Lower leg skin (tissue), 4 donors: ENCODE measurements at places on chromosomes 7 and 10.

GRCh38 chr7:20307119-20307518 is 23.6 kb upstream of the ITGB8 start:
- DNase-seq, result no peak

DNA sequence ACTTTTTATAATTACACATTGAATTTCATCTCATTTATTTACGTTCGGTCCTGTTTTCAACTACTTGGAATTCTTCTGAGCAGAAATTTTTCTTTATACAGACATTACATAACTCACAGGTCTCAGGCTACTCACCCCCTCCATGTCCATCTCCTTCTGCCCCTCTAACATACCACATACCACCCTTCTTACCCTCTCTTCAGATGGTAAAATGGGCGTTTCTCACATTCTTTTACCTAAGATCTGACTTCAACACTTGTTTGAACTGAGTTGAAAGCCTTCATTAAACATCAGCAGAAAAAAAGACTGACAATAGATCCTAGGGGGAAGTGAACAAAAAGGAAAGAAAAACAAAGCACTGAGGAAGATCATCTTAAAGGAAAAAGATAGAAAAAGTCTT is 309.7 kb downstream of the CTNNA3 start:
- DNase-seq, result no peak

- DNase-seq, result no peak
These were observed 69.7 kb upstream of the PLPP4 start for GRCh38 chr10:120387326-120387725.

GRCh38 chr10:78782441-78782840 is 286.3 kb upstream of the ZMIZ1 start:
- DNase-seq, result peak; percentile 76

GRCh38 chr10:127536972-127537760 is 11.9 kb upstream of the NPS start:
- no peak for DNase-seq

DNA sequence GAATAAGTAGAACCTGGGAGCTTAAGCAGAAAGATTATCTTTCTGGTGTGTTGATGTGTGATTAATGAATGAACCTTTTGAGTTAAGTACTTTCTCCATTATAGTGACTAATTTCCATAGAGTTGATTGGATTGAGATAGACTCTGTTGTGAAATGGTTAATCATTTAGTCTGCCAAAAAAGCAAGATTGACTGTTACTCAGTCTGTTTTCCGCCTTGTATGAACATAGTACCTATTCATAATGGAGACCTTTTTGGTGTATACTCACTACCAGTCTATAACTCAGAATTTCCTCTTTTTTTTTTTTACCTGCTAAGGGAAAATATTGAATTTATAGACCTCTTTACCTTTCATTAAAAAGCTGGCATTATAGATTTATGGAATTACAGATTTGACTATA is 14.4 kb upstream of the NPVF start:
- no peak for DNase-seq

GRCh38 chr7:25908154-25908949 is 243.6 kb upstream of the NFE2L3 start:
- no peak for DNase-seq

DNA sequence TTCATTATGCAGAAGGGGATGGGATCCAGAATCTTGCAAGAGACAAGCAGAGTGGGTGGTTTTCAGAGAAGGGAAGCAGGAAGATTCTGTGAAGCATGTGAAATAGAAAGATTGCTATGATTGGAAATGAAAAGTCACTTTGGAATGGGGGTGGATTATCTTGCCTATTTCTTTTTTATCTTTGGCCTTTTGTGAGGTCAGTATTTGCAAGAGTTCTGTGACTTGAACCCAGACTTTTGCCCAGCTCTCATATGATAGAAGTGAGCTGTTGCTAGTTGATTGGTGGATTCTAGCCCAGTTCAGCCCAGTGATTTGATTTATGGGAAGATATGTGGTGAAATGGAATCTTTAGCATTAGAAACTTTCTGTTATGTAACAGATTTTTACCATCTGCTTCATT is 17.1 kb downstream of the ENTPD7 start:
- no peak for DNase-seq

- peak; percentile 71 for DNase-seq
These were observed 2.2 kb upstream of the HSPB1 start for GRCh38 chr7:76300166-76300731.

GRCh38 chr10:11450427-11450826 is 161.0 kb downstream of the USP6NL start:
- DNase-seq, result no peak

DNA sequence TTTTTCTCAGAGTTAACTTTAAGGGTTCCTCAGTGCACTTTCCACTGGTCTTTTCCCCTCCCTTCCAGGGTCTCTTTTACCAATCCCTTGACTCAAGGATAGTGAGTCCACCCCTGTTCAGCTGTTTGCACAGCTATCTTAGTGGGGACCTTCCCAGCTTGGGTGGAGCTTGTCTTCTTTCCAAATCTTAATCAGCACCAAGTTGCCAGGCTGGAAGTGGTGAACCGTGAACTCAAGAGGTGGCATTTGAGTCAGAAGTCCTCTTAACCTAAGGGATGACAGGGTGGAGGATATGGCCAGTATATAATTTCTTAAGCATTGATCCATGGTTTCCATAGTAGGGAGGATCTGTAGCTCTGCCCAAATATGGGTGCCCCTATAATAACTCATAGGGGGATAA is 25.0 kb downstream of the MAPK8 start:
- no peak for DNase-seq

DNA sequence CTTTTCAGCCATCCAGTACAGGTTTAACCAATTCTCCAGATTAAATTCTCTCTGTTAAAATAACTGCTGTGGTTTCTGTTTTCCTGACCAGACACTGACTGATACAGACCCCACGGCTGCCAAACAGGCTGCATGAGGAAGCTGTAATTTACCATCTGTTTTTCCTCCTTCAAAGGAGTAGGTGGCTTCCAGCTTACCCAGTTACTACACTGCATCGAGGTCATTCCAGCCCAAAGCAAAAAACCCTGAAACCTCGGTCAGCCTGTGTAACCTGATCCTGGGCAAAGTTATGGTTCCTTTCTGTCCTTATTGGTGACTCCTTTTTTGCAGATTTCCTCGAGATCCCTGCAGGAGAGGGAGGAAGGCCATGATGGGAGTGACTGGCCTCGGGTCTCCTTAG is 27.9 kb upstream of the LOXL4 start:
- DNase-seq, result no peak

- DNase-seq, result no peak
These were observed 35.1 kb downstream of the PLAC9 start for GRCh38 chr10:80167471-80168161.

DNA sequence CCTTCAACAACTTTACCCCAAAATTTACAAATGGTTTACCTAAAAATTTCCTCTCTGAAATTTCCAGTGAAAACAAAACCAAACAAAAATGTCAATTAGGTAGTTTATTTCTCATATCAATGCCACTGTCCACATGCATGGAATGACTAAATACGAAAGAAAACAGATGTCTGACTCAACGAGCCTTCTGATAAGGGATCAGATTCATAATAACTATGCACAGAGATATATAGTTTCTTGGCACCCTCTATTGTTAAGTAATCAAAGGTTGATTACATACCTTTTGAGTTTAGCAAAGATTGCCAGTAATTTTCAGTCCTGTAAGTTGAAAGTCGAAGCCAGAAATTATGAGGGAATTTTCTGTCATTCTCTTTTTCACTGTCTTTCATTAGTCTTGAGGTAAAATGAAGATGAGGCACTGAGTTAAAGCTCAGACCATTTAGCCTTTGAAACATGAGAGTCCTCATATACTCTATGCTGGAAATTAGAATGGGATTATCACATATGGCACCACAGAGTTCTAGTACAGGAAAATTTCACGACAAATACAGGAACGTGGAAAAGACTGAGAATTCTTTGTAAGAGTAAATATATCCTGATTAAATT is 519.1 kb upstream of the ANKRD30A start:
- DNase-seq, result no peak

DNA sequence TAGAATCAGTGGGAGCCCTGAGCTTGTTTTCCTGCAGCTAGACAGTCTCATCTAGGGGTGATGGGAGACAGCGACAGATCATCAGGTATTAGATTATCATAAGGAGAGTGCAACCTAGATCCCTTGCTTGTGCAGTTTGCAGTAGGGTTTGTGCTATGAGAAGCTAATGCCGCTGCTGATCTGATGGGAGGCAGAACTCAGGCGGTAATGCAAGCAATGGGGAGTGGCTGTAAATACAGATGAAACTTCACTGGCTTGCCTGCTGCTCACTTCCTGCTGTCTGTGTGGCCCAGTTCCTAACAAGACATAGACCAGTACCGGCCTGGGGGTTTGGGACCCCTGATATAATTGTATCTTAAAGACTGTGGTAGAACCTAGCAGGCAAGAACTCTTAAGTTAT is 17.6 kb downstream of the NRBF2 start:
- DNase-seq, result no peak

GRCh38 chr10:44015702-44016500 is 367.2 kb upstream of the ZNF32 start:
- DNase-seq, result no peak

GRCh38 chr10:93352638-93353383 is 129.3 kb downstream of the MYOF start:
- DNase-seq, result no peak

DNA sequence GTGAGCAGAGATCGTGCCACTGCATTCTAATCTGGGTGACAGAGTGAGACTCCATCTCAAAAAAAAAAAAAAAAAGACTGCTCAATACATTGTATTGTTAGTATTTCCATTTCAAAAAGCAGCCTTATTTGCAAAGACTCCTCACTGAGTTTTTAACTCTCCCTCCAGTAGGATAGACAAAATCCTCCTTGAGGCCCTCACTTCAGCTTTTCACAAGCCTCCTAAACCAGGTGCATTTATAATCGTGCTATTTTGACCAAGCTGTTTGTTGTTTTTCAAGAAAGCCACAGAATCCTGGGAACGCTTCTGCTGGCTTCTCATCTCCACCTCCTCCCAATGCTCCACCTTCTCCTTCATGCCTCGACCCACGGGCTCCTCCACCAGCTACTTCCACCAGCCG is 6.3 kb upstream of the DDIT4 start:
- DNase-seq, result no peak
